SW480 (cell line): ENCODE measurements at places on chromosomes 1 and 21.

- no peak for DNase-seq
These were observed 22.0 kb downstream of the CNST start for GRCh38 chr1:246588159-246588721.

- no peak for DNase-seq
These were observed 16.2 kb upstream of the SLC6A17 start for GRCh38 chr1:110134050-110134595.

- no peak for DNase-seq
These were observed 40.7 kb upstream of the CD34 start for GRCh38 chr1:207951652-207952051.

DNA sequence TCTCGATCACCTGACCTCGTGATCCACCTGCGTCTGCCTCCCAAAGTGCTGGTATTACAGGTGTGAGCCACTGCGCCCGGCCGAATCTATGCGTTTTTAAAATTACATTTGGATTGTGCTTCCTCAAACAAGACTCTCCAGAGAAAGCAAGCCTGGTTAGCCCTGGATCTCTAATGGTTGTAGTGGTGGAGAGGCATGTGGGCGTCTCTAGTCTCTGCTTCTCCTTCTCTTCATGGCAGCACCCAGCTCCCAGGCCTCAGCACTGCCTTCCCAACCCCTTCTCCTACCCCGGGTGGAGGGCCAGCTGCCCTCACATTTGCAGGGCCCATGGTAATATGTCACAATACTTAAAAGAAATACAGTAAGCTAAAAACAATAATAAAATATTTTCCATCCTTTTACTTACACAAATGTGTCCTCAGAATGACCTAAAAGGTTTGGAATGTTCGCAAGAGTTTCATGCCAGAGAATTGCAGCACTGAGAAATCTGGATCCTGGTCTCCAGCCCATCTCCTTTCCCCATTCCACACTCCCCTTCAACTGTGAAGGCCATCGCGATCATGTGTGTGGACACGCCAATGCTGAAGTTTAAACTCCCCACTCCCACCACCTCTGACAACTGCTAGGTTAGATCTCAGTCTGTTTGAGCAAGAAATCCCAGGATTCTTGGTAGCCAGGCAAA lies 7.0 kb downstream of the OR14I1 start:
- no peak for DNase-seq

DNA sequence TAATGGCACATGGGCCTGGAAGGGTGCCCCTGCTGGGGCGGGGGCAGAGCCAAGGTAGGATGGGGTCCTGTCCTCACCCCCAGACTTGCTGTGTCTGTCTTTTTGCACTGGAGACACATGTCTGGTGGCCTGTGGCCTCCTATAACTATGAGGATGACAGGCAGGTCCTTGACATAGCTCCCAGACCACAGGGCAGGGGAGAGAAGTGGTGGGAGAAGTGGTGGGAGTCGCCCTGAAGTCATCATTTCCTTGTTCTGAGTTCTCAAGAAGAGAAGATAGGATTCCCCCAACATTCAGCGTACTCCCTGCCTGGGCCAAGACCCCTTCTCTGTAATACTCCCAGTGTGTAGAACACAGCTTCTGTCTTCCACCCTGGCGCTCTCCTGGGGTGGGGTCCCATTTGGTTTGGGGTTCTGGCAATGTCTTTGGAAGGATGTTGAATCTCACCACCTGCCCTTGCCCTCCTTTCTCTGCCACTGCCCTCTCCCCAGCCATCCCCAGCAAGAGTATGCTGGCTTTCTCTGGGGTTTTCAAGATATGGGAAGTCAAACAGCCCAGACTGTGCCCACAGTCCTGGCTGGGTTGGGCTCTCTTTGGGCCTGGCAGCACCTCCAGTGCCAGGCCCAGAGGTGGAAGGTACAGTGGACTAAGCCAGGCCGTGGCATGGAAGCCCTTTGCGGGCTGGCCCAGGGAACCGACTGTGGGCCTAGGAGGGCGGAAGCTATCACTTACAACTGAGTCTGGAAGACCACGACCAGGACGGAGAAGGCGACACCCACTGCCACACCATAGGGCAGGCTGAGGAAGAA lies 19.4 kb downstream of the SLC26A9 start:
- no peak for DNase-seq

DNA sequence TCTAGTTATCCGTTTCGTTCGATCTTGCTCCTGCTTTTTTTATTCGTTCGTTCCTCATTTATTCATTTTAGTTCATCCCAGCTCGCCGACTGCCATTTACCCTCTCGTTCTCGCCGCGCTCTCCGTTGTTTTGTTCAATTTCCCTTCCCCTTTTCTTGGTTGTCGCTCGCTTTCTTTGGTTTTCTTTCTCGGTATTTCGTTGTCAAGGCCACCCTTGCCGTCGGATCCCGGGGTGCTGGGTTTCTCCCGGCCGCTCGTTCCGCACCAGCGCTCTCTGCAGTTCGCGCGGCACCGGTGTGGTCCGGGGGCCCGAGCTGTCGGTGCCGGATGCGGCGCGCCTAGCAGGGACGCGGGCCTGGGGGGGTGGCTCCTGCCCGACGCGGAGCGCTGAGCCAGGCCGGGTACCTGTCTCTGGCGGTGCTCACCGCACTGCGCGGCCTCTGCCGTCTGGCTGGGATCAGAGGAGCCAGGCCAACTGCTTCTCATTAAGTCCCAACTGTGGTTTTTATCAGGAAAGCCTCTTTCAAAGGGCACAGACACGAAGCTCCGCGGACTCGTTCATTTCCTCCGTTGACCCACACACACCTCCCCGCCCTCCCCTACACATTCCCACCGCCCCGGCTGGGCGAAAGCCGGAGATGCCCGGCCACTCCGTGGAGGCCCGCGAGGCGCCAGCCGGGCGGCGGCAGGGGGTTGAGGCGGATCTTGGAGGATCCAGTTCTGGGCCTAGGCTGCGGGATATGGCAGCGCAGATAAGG lies 1.6 kb downstream of the ALX3 start:
- no peak for DNase-seq

- DNase-seq = no peak
These were observed 6.3 kb downstream of the LIX1L start for GRCh38 chr1:145951526-145951925.

DNA sequence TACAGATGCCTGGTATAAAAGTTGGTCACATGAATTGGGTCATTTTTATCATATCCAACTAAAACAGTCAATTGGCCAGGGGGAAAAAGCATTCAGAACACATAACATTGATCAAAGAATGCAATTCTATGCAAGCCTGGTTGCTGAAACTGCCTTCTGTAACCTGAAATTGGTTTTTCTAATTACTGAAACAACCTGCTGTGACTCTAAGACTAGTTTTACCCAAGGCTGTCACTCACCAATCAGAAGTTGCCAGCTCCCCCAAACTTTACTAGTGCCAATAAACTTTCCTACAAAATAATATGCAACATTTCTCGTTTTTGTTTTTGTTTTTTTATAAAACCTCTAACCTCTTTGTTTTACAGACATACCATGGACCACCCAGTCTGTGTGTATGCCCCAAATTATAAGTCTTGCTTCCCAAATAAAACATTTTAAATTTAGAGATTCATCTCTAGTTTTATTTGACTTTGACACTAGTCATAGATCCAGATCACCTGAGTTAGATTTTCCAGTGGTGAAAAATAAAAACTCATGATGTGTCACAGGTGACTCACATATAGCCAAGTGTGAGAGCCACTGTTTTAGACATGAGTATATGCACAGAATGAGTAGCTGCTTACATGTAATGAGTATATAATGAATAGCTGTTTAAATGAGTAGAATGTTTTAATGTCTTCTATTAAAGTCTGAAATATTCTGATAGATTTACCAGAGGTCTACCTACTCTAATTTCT lies 64.2 kb upstream of the CR2 start:
- peak; percentile 11 for DNase-seq

- no peak for DNase-seq
These were observed 48.0 kb downstream of the FOXD2 start for GRCh38 chr1:47485817-47486216.

DNA sequence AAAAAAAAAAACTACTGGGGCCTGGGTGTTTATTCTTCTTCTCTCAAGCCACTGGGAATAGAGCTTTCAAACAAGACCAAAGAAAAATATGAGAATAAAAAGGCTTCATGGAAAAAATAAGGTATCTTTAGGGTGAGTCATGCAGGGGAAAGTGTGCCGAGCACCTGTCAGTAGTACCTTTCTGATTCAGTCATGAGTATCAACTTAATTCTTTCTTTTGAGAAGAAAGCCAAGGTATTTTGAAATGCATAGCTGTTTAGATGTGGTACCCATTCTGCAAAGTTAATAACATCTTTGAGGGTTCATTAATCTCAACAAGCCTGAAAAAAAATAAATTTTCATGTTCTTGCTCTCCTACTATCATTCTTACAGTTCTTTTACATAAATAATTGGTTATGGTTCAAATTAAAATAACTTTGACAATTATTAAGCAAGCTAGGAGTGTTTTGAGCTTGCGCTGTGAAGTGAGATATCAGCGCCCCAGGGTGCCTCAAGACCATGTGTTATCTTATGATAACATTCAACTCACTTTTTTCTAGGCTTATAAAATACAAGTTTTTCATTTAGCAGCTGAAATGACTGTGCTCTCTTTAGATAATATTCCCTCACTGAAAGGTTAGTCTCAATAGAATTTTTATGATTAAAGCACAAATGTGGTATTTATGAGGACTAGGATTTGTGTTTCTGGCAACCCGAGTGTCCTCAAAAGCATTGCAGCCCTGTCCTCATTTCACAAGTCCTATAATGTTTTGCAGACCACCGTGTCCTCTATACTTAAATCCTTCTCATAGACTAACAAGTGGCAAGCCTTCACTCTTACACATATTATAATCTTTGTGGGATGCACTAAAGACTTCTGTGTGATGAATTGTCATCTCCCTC lies 138.6 kb downstream of the SLC44A5 start:
- no peak for DNase-seq

GRCh38 chr21:32055305-32055704 lies 182.5 kb downstream of the HUNK start:
- DNase-seq = no peak

- DNase-seq = peak; percentile 55
These were observed 65.3 kb downstream of the ZNF697 start for GRCh38 chr1:119582801-119583200.

GRCh38 chr1:58881471-58881994 lies 97.7 kb upstream of the JUN start:
- DNase-seq = peak; percentile 79

- no peak for DNase-seq
These were observed 80.6 kb downstream of the TNFSF18 start for GRCh38 chr1:172970186-172970585.

DNA sequence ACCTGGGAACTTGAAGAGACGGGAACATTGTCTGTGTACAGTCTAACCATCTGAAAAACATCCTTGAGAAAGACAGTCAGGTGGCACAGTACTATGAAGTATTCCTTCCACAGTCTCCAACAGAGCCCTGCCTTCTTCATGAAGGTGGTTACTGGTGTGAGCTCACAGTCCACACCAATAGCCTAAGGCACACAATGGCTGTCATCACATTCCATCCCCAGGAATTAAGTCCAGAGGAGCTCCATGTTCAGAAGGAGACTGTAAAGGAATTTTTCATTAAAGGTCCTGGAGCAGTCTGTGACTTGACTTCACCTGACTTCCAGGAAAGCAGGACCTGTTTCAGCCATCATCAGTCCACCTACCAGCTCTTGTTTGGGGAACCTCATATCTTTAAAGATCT lies 180.2 kb downstream of the C1orf21 start:
- DNase-seq = no peak

DNA sequence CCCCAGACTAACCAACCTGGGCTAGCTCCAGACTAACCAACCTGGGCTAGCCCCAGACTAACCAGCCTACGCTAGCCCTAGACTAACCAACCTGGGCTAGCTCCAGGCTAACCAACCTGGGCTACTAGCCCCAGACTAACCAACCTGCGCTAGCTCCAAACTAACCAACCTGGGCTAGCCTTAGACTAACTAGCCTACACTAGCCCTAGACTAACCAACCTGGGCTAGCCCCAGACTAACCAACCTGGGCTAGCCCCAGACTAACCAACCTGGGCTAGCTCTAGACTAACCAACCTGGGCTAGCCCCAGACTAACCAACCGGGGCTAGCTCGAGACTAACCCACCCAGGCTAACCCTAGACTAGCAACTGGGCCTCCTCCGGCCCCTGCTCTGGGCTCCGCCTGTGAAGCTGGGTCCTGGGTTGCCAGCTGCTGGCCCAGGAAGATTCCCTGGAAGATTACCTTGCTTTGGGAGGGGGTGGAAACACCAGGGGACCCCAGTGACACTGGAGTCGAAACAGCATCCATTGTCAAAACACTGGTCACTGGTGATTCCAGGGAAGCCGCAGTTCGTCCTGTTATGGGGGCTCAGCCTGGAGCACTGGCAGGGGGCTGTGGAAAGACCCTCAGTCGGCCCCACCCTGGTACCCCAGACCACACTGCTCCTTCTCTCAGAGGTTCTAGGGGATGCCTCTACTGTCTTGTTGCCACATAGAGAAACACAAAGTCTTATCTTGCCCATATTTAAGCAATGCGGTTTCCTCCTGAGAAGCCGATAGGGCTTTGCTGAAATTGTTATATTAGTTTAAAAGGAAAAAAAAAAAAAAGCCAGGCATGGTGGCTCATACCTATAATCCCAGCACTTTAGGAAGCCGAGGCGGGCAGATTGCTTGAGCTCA lies 1.1 kb downstream of the TFF2 start:
- no peak for DNase-seq

DNA sequence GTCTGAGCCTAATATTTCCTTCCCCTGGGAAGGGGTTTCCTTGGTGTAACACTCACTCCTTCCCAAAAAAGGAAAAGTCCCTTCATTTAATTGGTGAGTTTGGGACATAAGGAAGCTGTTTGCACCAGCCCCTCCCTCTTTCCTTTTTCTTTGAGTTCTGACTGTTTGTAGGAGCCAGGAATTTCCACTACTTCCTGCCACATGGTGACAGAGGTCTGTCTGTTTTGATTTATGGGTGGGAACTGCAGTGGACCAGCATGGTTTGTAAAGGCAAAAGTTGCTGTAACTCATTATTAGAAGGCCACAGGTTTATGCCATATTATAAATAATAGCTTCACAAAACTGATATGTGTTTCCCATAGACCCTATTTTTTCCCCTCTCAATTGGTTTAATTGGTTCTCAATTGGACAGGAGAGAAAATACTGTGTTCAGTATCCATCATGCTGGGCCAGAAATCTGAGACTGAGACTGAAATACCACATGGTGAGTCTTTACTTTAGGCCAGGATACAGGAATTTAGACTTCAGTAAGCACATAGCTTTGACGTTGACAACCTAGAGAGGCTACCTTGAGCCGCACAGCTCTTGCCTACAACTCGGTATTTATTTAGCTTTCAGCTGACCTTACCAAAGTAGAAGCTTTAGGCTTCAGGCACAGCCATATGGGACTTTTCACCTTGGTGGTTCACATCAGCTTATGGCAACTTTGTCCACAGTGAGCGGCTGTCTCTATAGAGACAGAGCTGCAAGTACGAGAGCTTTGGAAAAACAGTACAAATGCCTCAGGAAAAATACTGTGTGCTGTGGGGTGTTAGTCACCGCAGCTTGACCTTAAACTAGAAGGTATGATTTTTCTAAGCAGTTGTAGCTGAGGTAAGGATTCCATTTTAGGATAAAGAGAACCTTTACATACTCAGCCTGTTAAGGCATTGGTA lies 40.0 kb upstream of the RGS7 start:
- DNase-seq = no peak

DNA sequence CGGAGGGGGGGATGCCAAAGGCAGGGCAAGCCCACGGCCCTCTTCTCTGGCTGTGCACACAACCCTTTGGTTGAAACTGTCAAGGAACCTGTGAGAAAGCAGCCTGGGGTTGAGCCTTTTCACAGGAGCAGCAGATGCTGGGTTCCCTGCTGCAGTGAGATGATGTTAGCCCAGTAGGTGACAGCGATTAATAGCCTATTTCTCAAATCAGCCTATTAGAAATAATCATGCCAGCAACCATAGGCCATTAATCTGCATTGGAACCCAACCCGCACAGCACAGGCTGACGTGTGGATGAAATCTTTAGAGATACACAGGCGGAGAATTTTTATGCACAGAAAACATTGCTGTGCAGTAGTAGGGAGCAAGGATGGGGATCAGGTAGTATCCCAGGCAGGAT lies 637.5 kb downstream of the AJAP1 start:
- DNase-seq = no peak
